ENCODE measurements at places on chromosomes 5 and 9.
A peak's percentile ranks its signal among the peaks of the same experiment; 100 is the strongest.

DNA sequence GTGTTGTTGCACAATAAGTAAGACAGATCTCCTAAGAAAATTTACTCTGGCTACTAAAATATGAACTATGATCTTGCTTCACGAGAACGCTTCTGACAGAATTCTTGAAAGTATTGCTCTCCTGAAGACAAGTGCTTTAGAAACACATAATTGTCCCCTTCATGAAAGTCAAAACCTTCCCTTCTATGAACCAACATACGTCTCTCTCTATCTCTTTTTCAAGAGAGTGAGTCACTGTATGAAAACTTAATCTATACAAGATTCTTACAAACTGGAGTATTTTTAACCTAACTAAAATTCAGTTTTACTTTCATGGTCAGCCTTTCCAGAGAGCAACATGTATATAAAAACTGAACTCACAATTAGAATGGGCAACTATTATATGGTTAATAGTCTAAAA, 688.0 kb upstream of the CTNND2 start:
- DNase-seq = no peak

- peak; percentile 1 for DNase-seq
These were observed 168.5 kb downstream of the RAB3C start for GRCh38 chr5:58751222-58751837.

DNA sequence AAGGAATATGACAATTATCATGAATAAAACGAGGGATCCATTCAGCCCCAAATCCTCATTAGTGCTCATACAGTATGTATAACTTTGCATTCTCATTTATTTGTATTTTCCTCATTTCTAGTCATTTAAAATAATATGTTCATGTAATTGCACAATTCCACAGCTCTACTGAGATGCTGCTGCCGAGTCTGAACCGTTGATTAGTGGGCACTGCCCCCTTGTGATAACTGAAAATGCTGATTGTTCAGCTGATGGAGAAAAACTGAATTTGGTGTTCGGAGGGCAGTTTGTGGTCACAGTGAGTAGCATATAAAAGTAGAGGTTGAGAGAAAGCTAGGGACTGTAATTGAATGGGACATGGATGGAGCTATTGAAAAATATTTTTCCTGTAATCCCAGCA, 12.2 kb upstream of the GPR151 start:
- no peak for DNase-seq

GRCh38 chr5:14696057-14696456, 31.5 kb downstream of the OTULIN start:
- no peak for DNase-seq

DNA sequence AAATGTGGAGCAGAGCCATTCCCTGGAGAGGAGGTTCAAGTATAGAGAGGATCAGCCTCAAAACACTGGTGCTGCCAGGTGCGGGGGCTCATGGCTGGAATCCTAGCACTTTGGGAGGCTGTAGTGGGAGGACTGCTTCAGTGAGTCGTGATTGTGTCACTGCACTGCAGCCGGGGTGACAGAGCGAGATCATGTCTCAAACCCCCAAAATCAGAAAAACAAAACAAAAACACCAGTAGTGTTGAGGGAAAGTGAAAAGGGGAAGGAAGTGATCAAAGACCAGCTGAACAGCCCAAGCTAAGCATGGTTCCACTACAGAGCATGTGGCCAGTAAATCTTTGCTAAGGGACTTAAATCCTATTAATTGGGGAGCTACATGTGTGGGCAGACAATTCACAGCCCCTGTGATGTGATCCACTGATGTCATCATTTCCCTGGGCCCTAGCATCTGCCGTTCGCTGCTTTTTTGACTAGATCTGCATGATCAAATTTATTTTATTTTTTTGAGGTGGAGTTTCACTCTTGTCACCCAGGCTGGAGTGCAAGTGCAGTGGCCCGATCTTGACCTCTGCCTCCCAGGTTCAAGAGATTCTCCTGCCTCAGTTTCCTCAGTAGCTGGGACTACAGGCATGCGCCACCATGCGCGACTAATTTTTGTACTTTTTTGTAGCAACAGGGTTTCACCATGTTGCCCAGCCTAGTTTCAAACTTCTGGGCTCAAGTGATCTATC, 2.7 kb upstream of the PCBD2 start:
- DNase-seq = no peak

DNA sequence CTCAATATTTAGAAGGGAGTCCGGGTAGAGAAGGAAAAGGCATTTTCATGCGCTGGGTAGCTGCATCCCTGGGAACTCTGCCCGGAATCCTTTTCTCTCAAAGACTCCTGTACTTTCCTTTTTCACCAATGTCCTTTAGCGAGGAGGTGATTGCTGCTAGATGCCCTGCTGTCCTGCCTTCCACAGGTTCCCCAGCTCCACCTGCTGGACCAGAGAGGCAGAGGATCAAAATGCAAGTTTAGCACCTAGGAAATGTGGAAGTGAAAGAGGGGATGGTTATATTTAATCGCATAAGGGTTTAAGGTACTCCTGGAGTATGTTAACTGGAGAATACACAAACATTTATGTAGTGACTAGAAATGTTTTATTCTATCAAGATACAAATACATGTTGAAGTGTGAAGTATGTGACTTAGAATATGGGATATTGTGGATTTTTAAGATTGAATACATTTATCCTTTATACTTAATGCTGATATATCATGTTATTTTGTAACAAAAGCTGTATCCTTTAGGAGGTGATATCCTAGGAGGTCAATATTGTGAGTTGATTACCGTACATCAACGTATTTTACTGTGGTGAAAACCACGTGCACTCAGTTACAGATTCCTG, 145.7 kb downstream of the ARHGAP26 start:
- DNase-seq = no peak

DNA sequence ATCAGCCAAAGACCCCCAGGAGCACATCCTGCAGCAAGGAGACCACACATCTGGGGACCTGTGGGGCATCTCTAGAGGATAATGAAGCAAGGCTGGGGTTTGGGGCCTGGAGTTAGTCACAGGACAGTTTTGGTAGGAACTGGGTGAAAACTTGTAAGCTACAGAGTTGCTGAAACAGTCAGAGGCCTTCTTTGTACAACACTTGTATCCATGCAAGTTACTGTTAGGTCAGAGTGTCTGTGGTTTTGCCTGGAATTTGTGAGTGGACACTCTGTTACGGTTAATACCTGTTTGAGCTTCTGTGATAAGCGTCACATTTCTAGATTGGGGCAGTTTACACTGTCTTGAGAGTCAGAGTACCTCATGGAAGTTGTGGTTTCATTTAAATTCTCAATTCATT, 22.6 kb upstream of the ASPN start:
- DNase-seq = no peak

DNA sequence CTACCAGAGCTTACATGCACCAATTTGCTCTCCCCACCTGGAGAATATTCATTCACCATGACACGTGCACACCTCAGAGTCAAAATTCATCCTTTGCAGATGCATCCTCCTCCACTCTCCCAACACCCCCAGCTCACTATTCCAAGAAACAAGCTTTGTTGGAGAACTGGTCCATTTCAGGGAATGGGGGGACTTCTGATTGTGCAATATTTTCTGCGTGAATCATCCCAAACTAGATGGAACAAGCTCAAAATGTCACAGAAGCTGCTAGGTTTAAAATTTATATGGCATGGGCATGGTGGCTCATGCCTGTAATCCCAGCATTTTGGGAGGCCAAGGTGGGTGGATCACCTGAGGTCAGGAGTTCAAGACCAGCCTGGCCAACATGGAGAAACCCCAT, 3.6 kb downstream of the GLDC start:
- no peak for DNase-seq

GRCh38 chr9:4762108-4762885, 21.3 kb upstream of the AK3 start:
- DNase-seq = peak; percentile 72

- DNase-seq = no peak
These were observed 111.1 kb downstream of the GADD45G start for GRCh38 chr9:89715881-89716280.

GRCh38 chr9:74804018-74804385, 83.7 kb downstream of the TRPM6 start:
- no peak for DNase-seq

DNA sequence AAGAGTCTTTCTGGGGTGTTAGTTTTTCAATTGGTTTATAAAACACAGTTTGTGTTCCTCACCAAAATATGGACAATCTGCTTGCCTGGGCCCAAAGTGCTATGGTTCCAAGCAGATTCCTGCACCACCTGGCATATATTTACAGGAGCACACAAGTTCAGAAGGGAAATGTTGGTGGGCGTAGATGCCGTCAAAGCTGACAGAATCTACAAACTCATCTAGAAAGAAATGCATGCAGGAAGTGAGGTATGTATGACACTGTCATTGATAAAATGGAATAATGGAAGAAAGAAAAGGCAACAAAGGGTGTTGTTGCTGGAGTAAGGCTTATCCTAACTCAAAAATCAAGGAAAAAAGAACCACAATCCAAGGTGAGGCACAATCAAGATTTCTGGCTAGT, 225.8 kb downstream of the MLLT3 start:
- no peak for DNase-seq

DNA sequence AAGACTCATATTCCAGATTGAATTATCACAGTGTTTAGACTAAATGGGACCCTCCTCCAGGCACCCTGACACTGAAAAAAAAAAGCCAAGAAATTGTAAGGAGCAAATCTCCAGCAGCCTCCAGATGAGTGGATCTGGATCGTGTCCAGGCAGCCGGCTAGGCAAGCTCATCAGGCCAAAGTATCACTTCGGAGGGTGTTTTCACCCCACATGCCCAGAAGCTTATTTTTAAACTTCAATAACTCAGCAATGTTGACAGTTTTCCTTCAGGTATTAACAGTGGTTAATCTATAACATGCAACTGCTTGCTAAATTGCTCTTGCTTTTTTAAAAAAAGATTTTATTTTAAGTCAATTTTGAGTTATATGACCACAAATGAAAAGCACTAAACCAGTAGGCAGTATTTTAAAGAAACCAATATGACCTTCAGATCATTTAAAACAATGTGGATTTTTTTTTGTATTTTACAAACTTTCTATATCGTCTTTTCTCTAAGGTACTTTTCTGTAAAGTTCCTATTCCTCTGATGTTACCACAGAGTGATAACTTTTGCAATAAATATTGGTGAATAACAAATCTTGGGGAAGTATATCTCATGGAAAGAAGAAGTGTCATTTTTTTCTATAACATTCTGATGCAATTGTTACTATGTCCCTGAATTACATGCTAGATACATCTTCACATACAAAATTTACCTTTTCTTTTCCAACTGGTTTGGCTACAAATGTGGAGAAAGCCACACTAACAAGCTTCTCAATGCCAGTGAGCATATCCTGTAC, 30.7 kb downstream of the ACOT12 start:
- no peak for DNase-seq

DNA sequence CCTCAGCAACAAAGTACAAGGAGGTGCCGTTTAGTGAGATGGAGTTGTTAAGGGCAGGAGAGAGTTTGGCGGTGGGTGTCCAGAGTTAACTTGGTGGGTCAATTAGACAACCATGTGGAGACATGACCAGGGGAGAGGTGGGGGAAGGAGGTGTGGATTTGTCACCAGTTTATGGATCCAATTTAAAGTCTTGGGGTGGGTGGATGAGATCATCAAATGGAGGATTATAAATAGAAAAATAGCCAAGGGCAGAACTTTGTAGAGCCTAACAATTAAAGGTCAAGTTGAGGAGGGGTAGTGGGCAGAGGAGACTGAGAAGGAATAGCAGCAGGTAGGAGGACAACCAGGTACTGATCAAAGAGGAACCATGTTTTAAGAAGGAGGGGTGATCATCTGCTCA, 108.7 kb upstream of the IL12B start:
- DNase-seq = no peak

DNA sequence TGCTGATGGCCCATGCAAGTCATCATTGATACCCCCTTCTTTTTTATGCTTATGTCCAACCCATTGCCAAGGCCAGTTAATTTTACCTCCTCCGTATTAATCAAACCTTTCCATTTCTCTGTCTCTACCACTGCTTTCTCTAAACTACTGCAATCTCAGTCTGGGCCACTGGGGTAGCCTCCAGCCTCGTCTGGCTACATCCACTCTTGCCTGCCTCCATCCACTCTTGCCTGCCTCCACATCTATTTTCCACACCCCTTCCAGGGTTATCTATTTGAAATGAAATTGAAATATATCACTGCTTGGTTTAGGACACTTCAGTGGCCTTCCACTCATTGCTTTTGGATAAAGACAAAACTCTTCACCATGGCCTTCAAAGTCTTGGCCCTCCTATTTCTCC, 425.3 kb upstream of the CLINT1 start:
- no peak for DNase-seq

GRCh38 chr9:136660971-136661550, 1.7 kb upstream of the EGFL7 start:
- no peak for DNase-seq

- no peak for DNase-seq
These were observed 5.1 kb upstream of the CCDC192 start for GRCh38 chr5:127697894-127698600.

- DNase-seq = no peak
These were observed 72.0 kb downstream of the ZNF474 start for GRCh38 chr5:122201365-122201764.

GRCh38 chr9:79623799-79624721, 52.3 kb downstream of the TLE4 start:
- DNase-seq = no peak

DNA sequence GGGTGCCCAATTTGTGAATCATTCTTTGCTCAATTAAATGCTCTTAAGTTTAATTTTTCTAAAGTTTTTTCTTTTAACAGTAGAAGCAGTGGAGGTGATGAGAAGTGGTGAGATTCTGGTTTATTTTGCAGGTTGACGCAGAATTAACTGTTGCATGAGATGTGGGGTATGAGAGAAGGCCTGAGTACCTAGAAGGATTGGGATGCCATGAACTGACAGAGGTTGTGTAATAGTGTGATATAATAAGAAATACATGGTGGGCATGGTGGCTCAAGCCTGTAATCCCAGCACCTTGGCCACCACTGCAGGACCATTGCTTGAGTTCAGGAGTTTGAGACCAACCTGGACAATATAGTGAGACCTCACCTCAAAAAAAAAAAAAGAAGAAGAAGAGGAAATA, 8.4 kb upstream of the SH3TC2 start:
- DNase-seq = no peak

- no peak for DNase-seq
These were observed 413.1 kb downstream of the KCTD16 start for GRCh38 chr5:144583541-144584449.

- no peak for DNase-seq
These were observed 47.7 kb upstream of the TLX3 start for GRCh38 chr5:171261361-171261760.

DNA sequence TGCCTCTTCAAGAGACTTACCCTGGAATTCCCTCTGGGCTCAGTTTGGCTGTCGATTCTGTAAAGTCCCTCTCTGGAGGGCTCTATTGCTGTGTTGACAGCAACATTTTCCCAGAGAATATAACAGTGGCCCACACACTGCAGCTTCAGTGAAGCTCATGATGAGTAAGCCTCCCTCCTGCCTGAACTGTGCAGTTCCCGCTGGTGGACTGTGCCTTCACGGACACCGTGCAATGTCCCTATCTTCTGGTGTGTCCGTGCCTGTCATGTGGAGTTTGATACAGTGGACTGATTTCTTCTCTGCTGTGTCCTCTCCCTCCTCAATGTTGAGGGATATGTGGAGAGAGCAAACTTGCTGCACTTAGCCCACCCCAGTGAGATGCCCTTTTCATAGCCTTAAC, 109.0 kb downstream of the NTRK2 start:
- DNase-seq = no peak
